ENCODE measurements at places on chromosomes 12 and 14.

GRCh38 chr14:91377700-91378652 lies 39.6 kb downstream of the CCDC88C start:
- DNase-seq, result peak; percentile 39

GRCh38 chr12:113478351-113479011 lies 6.8 kb upstream of the LHX5 start:
- DNase-seq, result no peak

DNA sequence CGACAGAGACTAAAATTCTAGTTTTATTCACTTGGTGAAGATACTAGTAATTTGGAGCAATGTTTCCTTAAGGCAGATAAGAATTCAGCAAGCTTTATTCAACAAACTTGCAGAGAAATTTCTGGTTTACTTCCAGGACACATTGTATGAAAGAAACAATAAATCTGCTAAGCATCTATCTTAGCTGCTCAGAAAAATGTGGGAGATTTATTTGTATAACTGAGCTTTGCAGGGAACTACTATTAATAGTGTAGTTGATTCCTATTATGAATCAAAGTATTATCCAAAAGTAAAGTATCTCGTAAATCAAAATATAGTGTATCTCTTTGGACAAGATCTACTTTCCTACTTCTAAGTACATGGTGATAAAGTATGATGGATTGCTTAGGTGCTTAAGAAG lies 239.4 kb upstream of the TMTC1 start:
- DNase-seq, result no peak

DNA sequence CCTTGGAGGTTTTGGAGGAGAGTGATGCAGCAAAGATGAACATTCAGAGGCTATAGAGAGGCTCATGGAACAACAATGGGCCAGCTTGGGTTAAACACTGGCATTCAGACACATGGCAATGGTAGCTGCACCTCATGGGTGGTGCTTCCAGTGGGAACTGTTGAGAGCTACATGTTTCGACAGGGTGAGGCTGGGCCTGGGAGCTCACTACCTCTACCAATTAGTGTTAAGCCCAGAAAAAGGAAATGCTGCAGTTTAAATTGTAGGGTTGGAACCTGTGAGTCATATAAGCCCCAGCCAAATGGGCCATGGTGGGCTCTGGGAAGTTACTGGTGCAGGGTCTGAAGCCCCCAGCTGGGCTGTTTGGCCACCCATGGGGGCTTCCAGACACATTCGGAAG lies 279.7 kb downstream of the ZFP36L1 start:
- DNase-seq, result no peak

GRCh38 chr12:89892436-89892835 lies 183.8 kb upstream of the ATP2B1 start:
- DNase-seq, result no peak

- no peak for DNase-seq
Observed at GRCh38 chr12:70367258-70368141, 1.4 kb downstream of the KCNMB4 start.

DNA sequence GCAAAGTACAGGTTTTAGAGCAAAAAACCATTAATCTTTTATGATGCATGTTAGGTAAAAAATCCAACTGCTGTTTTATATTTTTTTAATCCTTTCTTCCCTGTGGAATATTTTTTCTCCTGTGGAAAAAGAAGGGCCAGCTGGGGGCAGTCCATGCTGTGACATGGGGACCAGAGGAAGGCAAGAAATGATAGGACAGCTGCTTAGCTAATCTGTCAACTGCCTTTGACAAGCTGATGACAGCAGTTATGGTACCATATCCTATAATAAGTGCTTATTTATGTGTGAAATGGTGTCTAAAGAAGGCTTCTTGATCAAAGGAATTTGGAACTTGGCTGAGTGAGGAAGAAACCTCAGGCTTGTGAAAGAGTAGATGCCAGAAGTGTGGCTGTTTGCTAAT lies 452.4 kb upstream of the NOVA1 start:
- no peak for DNase-seq

DNA sequence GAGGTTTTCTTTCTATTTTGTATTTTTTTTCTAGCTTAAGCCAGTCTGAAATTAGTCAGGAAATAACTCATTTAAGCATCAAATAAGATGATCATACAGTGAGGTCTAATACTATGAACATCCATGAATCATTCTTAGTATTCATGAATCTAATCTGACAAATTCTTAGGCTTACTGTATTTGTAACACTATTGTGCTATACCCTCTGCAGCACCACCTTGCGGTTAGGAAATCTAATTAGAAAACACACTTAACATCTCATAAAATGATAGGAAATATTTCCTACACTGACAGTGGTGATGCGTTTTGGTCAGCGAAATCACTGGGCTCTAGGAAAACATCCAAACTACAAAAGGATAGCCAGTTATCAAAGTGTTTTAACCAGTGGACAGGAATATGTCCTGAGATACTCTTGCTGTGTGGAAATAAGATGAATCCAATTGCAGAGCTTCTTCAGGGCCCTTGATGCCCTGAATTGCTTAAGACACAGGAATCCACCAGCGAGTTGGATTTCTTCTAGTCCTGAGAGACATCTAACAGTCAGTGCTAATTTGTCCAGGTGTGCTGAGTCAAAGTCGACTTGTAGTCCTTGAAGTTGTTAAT lies 109.3 kb upstream of the MYF6 start:
- DNase-seq, result no peak
